ENCODE measurements at places on chromosomes 2 and 18.

GRCh38 chr2:74948779-74949178, 9.7 kb upstream of the POLE4 start:
- no peak for DNase-seq

- no peak for DNase-seq
Measured at GRCh38 chr2:212727751-212728150, 189.1 kb upstream of the ERBB4 start.

DNA sequence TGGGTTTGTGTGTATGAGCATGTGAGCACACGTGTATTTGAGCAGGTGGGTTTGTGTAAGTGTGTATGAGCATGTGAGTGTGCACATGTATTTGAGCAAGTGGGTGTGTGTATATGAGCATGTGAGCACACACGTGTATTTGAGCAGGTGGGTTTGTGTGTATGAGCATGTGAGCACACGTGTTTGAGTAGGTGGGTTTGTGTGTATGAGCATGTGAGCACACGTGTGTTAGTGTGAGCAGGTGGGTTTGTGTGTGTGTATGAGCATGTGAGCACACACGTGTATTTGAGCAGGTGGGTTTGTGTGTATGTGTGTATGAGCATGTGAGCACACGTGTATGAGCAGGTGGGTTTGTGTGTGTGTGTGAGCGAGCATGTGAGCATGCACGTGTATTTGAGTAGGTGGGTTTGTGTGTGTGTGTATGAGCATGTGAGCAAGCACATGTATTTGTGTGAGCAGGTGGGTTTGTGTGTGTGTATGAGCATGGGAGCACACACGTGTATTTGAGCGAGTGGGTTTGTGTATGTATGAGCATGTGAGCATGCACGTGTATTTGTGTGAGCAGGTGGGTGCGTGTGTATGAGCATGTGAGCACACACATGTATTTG, 169.7 kb downstream of the TWIST2 start:
- no peak for DNase-seq

DNA sequence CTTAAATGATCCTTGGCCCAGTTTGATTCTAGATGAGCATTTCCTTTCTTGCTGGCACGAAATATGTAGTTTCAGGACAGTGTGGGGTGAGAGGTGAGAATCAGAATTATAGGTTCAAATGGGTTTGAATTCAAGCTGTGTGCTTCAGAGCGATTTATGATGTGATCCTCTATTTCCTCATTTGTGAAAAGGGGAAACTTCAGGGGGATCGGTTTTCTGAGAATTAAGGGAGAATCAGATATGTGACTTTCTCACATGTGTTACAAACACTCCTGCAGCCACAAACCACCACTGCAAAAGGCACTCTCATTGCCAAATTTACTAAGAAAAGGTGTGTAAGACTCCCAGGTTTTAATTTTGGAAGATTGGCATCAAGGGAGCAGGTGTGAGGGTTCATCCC, 24.4 kb downstream of the HK2 start:
- no peak for DNase-seq

- no peak for DNase-seq
Measured at GRCh38 chr2:106068451-106068850, 125.7 kb downstream of the UXS1 start.

GRCh38 chr2:218547978-218548377, 20.2 kb downstream of the USP37 start:
- no peak for DNase-seq

GRCh38 chr2:141001750-141002149, 1129.1 kb downstream of the LRP1B start:
- DNase-seq: no peak

GRCh38 chr18:13518382-13518781, 208.0 kb downstream of the FAM210A start:
- DNase-seq: no peak

DNA sequence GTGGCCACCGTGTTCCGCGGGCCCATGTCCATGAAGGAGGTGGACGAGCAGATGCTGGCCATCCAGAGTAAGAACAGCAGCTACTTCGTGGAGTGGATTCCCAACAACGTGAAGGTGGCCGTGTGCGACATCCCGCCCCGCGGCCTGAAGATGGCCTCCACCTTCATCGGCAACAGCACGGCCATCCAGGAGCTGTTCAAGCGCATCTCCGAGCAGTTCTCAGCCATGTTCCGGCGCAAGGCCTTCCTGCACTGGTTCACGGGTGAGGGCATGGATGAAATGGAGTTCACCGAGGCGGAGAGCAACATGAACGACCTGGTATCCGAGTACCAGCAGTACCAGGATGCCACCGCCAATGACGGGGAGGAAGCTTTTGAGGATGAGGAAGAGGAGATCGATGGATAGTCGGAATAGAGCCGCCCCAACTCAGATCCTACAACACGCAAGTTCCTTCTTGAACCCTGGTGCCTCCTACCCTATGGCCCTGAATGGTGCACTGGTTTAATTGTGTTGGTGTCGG, 17.7 kb downstream of the TUBB6 start:
- no peak for DNase-seq

GRCh38 chr2:153071090-153071489, 352.7 kb downstream of the ARL6IP6 start:
- DNase-seq: no peak

DNA sequence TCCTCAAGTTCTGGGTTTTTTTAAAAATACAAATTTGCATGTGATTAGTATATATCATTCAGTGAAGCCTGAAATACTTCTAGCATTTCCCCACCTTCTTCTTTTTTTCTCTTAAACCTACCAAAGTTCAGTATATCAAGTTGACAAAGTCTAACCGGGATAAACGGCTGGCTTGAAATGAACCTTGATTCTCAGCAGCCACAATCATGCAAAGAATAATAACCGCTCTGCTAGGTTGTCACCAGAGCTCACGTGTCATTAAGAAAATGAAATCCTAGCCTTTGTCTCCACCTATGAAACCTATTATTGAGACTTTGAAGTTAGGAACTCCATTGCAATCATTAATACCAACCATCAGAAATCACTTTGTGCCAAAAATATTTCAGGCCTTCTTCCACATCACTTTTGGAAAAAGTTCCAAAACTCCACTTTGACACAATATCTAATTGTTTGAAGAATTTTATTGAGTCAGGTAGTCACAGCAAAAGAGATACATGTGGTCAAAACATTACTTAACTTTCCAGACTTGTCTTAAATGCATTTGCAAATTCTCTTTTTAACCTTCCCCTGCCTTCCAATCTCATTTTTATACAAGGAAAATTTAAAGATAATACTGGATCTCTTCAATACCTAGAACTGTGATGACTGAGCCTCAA, 285.6 kb upstream of the ACVR2A start:
- DNase-seq: no peak

- no peak for DNase-seq
Measured at GRCh38 chr2:101613056-101613704, 84.3 kb upstream of the MAP4K4 start.

GRCh38 chr2:206698811-206699210, 19.4 kb downstream of the DYTN start:
- DNase-seq: no peak

DNA sequence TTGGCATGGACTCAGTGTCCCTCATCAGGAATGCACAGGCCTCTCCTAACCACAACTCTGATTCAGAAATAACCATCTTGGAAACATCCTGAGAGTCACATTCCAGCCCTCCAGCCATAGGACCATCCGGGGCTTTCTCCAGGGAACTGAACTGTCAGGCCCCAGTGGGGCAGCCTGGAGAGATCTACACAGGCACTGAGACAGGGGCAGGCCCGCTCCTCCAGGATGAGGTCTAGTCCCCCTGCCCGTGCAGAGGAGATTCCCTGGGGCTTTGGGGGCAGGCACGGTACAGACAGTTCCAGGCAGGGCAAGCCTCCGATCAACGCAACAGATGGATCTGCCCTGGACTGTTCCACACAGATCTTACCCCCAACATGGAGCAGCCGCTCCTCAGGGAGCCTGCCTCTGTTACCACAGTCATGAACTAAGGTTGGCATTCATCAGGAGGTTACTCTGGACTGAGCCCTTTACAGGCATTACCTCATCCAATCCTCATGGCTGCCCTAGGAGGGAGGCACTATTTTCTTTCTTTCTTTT, 12.0 kb downstream of the KCNK3 start:
- no peak for DNase-seq

DNA sequence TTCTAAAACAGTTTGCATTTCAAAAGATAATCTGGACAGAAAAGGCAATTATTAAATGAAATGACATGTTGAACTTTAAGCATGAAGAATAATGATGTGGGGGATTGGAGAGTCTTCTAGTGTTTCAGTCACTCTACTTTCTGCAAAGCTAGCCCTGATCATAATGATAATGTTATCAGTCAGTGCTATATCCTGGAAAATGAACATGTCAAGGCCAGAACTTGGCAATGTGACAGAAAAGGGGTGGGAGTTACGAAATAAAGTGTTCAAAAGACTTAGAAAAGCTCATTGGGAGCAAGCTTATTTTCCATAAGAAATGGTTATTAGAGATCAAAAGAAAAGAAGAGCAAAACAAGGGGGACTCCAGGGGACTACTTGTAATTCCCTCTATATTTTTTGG, 288.5 kb upstream of the SLC8A1 start:
- no peak for DNase-seq

DNA sequence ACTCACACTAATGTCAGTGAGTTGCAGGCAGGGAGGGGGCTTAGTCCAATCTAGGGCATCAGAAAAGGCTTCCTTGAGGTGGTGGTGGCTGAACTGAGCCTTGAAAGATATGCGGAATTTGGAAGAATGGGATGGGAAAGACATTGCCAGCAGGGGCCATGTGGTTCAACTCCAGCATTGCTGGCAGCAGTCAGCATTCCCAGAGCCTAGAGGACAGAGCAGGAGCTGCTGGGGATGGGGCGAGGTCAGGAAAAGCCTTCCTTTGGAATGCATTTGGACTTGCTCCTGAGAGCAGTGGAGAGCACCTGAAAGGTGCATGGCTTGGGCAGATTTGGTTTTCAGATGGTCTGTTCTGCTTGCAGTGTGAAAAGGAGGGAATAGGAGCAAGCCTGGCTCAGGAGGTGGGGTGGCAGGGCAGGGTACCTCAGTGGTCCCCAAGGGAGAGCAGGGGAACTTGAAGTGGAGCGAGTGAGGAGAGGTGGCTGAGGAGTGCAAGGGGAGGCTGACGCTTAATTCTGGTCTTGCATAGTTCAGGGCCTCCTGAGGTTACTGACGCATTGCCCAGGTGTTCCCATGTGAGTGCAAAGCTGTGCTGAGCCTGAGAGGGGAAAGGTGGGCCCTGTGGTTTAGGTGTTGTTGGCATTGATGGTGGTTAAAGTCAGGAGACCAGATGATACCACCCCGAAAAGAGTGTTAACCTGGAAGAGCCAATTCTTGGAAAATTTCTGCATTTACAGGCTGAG, 112.1 kb upstream of the MGAT5 start:
- DNase-seq: no peak

- no peak for DNase-seq
Measured at GRCh38 chr2:70959851-70960832, 18.3 kb upstream of the ANKRD53 start.

DNA sequence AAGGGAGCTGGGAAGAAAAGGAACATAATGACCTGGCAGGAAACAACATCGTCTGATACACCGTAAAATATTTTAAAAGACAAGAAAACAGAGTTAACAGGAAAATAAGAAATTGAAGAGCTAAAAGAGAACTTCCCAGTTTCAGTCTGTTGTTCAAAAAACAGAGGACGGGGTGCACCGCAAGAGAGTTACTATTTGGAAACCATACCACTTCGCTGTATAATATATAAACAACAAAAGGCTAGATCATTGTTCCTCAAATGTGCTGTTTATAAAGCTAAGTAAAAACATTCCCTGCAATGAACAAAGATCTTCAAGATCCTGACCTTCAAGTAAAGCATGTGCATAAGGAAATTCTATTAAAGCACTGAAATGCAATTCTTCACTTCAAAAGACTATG, 2.1 kb downstream of the PPP3R1 start:
- DNase-seq: no peak

DNA sequence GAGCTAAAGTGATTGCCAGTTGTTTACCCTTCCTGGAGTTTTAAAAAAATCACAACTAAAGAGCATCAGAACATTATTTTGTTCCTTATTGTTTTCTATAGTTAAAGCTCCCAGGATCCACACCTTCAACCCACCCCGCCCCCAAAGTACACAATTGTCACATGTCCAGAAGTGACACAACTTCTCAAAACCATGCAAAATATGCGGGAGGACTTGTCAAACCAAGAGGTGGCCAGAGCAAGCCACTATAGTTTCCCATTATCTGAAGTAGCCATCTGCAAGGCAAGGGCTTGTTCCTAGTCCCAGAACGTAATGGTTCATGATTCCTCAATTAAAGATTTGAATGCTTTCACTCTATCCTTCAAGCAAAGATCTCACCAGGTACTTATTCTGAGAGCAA, 9.9 kb upstream of the INO80C start:
- DNase-seq: no peak

DNA sequence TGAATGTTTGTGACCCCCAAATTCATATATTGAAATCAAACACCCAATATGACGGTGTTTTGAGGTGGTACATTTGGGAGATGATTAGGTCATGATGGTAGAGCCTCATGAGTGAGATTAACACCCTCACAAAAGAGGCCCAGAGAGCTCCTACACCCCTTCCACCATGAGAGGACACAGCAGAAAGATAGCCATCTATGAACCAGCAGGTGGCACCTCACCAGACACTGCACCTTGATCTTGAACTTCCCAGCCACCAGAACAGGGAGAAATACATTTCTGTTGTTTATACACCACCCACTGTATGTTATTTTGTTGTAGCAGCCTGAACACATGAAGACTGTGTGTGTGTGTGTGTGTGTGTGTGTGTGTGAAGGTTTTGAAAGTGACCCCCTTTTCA, 58.1 kb downstream of the ST3GAL5 start:
- DNase-seq: no peak
